ENCODE measurements at places on chromosomes 11 and 22.

- no peak for DNase-seq
These were observed 3.5 kb upstream of the MRPL48 start for GRCh38 chr11:73784080-73784634.

DNA sequence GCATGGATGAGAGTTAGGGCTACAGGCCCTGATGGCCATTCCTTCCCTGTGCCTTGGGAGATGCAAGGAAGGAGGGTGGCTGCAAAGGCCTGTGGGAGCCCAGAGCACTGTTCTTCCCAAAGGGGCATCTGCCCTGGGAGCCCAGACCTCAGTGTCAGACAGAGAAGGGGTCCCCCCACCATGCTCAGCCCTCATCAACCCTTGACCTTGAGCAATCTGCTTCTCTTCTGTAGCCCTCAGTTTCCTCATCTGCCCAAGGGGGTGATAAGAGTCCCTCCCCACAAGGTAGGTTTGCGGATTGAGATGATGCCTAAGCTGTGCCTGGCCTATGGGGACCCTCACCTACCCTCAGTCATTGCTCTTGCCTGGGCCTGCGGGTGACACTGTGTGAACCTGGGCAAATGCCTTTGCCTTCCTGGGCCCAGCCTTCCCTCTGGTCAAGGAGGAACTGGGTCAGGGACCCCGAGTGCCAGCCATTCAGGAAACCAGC is 47.5 kb downstream of the IGLL5 start:
- no peak for DNase-seq

- DNase-seq, result no peak
These were observed 79.0 kb downstream of the TIMP3 start for GRCh38 chr22:32880505-32880892.

GRCh38 chr11:126956635-126957034 is 43.9 kb downstream of the KIRREL3 start:
- DNase-seq, result no peak

- DNase-seq, result no peak
These were observed 80.3 kb downstream of the FBLN1 start for GRCh38 chr22:45582955-45583320.

GRCh38 chr11:3810951-3811350 is 2.6 kb downstream of the PGAP2 start:
- no peak for DNase-seq

GRCh38 chr11:2109541-2110019 is 29.6 kb downstream of the IGF2 start:
- DNase-seq, result no peak

- DNase-seq, result no peak
These were observed 85.0 kb downstream of the RPL27A start for GRCh38 chr11:8767466-8768142.

All from activated CD4-positive, alpha-beta T cell treated with anti-CD3 and anti-CD28 coated beads, Interleukin-2, amount 50 U/mL, for 1 hour (primary cell).